Dermis blood vessel endothelial cell (primary cell): ENCODE measurements at places on chromosomes 3 and 15. TPM values are rescaled to one million over a fixed set of nuclear protein-coding genes. Genes with fewer than 3 reads are reported as not detected.

- DNase-seq: no peak
Observed at GRCh38 chr3:129006864-129007263, 5.8 kb downstream of the EFCC1 start.

DNA sequence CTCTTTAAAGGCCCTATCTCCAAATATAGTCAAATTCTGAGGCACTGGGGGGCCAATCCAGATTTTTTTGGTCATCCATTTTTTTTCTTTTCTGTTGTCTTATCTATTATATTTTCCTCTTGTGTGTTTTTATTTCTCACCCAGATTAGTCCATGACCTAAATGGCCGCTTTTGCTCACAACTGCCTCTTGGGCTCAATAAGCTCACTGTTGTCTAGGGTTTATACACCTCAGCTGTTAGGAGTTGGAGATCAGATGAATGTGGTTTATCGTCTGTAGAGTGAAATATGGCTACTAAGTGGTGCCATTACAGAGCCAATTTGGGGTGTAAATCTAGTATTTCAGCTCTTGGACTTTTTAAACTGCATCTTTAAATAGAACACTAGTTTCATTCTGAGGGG lies 173.3 kb downstream of the GHSR start:
- DNase-seq: no peak

DNA sequence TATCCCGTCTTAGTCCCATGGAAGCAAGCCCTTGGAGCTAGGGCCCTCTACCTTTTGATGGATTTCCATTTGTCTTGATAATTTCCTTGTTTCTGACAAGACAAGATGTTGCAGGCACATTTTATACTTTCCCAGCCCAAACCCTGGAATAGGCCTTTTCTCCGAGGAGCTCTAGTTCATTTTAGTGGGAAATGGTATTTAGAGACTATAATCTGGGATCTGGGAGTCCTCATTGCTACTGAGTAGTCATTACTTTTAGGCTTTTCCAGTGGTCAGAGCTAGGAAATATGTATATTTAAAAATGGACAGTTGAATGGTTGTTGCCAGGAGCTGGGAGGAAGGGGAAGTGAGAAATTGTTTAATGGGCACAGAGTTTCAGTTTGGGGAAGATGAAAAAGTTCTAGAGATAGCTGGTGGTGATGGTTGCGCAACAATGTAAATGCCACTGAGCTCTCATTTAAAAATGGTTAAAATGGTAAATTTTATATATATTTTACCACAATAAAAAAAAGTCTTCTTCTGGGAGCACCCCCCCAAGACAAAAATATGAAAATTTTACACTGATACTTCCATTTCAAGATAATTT lies 31.6 kb downstream of the MLH1 start:
- no peak for DNase-seq

GRCh38 chr3:47202542-47202941 lies 38.6 kb upstream of the SETD2 start:
- no peak for DNase-seq

- no peak for DNase-seq
Observed at GRCh38 chr15:64772488-64772887, 2.9 kb downstream of the RBPMS2 start.

GRCh38 chr3:185912929-185913901 lies 24.6 kb downstream of the TRA2B start:
- DNase-seq: no peak

GRCh38 chr3:155859859-155860258 lies 5.6 kb upstream of the SLC33A1 start:
- peak; percentile 43 for DNase-seq

DNA sequence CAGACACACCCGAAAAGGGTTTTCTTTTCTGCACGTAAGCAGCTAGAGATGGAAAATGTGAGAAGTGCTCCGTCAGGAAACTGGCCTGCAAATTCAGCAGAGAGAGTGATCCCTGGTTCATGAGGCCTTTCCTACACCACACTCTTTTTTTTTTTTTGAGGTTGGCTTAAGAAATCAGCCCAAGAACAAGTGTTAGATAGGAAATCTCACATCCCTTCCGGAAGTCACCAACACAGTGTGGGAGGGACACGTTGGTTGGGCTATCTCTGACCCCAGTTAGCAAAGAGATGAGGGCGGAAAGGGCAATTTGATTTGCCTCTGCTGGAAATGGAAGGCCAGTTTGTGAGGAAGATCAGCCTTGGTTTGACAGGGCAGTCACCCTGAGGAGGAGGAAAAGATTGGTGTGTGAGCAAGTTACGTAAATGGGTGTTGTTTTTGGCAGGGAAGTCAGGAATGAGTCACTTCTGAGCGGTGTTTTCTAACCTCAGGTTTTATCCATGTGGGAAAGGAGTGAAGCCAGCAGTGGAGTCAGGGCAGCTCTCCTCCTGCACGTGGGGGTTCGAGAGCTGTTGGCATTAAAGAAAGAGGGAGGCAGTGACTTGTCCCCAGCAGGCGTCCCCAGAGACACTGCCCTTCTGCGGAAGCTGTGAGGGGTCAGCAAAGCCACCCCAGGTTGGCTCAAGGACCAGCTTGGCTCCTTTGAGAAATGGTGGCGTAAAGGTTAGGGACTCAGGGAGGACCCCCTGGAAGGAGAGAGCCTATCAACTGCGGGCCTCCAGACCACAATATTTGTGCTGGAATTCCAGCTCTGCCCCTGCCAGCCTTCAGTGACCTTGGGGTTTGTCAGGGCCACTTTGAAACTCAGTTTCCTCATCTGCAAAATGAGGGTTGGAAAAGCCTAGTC lies 237.6 kb upstream of the BHLHE40 start:
- DNase-seq: peak; percentile 98

DNA sequence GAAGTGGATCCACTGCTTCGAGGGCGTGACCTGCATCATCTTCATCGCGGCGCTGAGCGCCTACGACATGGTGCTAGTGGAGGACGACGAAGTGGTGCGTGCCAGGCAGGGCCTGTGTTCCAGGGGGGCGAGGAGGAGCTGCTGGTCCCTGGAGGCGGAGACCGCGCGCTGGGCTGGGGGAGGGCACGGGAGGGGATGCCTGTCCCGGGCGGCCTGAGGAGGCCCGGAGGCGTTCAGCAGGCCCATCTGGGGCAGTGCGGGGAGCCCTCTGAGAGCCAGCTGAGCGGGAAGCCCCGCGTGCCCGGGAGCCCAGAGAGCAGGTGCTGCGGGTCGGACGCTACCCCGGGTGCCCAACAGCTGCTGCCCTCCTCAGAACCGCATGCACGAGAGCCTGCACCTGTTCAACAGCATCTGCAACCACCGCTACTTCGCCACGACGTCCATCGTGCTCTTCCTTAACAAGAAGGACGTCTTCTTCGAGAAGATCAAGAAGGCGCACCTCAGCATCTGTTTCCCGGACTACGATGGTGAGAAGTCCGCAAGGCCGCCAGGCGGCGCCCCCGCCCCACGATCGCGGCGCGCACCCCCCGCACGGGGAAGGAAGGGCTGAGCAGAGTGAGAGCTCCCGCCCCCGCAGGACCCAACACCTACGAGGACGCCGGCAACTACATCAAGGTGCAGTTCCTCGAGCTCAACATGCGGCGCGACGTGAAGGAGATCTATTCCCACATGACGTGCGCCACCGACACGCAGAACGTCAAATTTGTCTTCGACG lies 2.9 kb downstream of the GNAT1 start:
- DNase-seq: peak; percentile 81

DNA sequence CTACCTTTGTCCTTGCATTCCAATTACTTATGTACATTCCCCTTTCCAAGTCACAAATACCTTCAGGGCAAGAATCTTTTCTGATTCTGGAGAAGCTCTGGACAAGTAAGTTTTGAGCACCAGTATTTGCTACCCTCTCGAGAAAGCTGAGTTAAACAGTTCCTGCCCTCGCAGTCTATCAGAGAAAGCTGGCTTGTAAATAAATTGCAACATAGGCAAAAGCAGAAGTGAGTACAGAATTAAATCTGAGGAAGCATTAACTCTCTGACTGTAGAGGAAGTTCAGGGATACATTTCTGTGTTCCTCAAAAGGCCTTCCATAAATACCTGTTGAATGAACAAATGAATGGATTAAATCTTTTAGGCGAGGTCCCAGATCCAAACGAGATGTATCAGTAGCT lies 1.2 kb downstream of the OSBPL11 start:
- peak; percentile 10 for DNase-seq

- DNase-seq: peak; percentile 52
Observed at GRCh38 chr3:42014921-42015533, 53.1 kb upstream of the ULK4 start.

GRCh38 chr15:55827204-55827603 lies 84.3 kb upstream of the PRTG start:
- DNase-seq: no peak

- no peak for DNase-seq
Observed at GRCh38 chr15:40633178-40633577, 39.1 kb downstream of the KNL1 start.

- DNase-seq: no peak
Observed at GRCh38 chr3:180678231-180678630, 1.1 kb downstream of the CCDC39 start.

DNA sequence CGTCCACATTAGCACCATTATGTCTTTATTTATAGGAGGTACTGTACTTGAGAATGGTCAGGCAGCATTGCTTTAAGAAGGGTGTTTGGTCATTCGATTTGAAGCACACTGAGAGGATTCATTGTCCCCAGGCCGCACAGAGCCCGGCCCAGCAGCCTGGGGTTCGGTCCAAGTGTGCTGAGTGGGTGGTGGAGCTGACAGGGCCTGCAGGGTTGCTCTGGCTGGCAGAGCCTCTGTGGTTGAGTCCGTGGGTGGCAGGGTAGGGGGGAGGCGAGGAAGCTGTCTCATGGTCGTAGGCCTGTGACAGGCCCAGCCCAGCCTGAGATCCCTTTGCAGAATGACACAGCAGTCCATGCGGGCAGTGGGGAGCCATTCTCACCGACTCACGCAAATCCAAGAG lies 227.7 kb upstream of the TOPAZ1 start:
- no peak for DNase-seq

DNA sequence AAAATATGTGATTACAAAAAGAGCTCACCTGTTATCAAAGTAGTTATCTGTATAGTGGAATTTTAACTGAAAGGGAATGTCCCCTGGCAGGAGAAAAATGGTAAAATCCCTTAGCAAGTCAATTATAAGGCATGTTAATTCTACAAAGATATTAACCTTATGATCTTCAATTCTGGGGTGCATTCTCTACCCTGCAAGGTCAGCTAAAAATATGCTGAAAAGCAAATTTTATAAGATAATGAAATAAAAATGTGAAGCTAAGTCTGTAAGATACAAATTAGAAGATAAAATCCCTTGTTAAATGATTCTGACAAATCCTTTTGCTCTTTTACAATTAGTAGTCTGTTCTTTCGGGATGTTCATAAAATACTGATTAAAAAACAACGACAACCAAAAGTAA lies 109.8 kb downstream of the BBX start:
- DNase-seq: no peak

DNA sequence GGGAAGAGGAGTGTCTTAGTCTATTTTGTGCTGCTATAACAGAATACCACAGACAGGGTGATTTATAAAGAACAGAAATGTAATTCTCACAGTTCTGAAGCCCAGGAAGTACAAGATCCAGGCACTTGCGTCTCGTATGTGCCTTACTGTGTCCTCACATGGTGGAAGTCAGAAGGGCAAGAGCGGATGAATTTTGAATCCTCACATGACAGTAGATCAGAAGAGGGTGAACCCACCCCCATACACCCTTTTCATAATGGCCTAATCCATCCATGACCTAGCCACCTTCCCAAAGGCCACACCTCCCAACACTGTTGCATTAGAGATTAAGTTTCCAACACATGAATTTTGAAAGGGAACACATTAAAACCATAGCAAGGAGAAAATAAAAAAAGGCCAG lies 18.7 kb upstream of the ANXA2 start:
- no peak for DNase-seq

- no peak for DNase-seq
Observed at GRCh38 chr3:64160000-64160695, 65.1 kb downstream of the PRICKLE2 start.

- no peak for DNase-seq
Observed at GRCh38 chr3:13258986-13259514, 161.1 kb downstream of the NUP210 start.

- no peak for DNase-seq
Observed at GRCh38 chr15:101623367-101624304, 28.5 kb downstream of the TM2D3 start.

GRCh38 chr3:197494366-197495058 lies 61.3 kb downstream of the BDH1 start:
- no peak for DNase-seq

- DNase-seq: no peak
Observed at GRCh38 chr15:80923668-80924067, 66.0 kb downstream of the MESD start.

DNA sequence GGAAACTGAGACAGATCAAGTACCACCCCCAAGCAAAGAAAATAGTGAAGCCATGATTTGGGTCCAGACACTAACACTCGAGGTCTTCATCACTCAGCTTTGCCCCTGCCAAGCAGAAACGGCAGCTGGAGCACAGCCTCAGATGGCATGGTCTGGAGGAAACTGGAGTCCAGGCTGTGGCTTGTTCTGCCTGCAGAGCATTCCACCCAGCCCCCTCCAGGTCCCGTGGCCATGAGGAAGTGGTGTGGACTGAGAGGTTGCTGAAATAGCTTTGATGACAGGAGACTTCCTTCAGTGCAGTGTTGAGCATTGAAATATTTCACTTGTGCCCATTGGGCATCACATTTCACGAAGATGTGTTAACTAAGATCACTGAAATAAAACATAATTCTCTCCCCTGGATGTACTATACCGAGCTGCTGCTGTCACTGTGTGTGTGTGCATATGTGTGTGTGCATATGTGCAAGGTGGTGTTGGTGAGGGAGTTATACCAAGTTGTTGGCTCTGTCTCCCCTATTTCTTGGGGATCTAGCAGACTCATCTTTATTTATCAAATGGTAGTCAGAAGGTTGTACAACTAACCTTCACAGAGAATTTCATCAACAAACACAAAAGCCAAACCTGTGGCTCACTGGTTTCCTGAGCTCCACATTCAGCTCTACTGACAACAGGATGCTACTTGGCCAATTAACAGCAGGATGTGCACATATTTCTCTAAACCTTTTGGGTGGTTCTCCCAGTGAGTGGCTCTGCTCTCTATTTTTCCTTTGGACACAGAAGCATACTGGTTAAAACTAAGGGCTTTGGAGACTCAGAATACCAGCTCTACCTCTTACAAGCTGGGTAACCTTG lies 660.1 kb upstream of the CFAP20DC start:
- no peak for DNase-seq

- DNase-seq: peak; percentile 89
Observed at GRCh38 chr3:169454823-169455222, 208.7 kb downstream of the MECOM start.

DNA sequence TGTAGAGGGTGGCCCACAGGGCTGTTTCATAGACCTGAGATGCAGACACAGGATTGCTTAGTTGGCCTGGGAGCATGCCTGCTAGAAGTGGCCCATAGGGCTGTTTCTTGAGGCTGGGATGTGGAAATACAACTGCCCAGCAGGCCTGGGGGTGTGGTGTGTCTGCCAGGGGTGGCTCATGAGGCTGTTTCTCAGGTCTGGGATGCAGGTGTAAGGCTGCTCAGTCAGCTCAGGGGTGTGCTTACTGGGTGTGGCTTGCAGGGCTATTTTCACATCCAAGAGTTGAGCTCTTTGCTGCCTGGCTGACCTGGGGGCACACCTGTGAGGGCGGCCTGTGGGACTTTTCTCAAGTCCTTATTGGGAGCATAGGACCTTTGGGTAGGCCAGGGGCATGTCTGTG lies 131.3 kb downstream of the DOCK3 start:
- no peak for DNase-seq

MAGEL2 gene
- total RNA-seq: under 0.01 TPM in 1 of 2 replicates, not detected in the other

ARHGEF26 gene
- 0.33 and 0.51 TPM in 2 replicates for total RNA-seq

TEX9 gene
- total RNA-seq: 0.51 and 0.93 TPM in 2 replicates

CYP8B1 gene
- not detected in 2 replicates for total RNA-seq

RFTN1 gene
- total RNA-seq: 47.3 and 47.8 TPM in 2 replicates

ABHD10 gene
- total RNA-seq: 26.2 and 45.9 TPM in 2 replicates

ALS2CL gene
- 7.5 and 8.5 TPM in 2 replicates for total RNA-seq

INAFM2 gene
- total RNA-seq: 14.9 and 20.3 TPM in 2 replicates

MAP3K13 gene
- total RNA-seq: 11.9 and 13.2 TPM in 2 replicates

RTP4 gene
- total RNA-seq: 1.7 and 3.1 TPM in 2 replicates
